ENCODE measurements at places on chromosomes 12 and 14.

GRCh38 chr12:11705010-11705409 is 55.5 kb downstream of the ETV6 start:
- no peak for DNase-seq

- no peak for DNase-seq
Measured at GRCh38 chr14:59532419-59532818, 44.2 kb downstream of the CCDC175 start.

DNA sequence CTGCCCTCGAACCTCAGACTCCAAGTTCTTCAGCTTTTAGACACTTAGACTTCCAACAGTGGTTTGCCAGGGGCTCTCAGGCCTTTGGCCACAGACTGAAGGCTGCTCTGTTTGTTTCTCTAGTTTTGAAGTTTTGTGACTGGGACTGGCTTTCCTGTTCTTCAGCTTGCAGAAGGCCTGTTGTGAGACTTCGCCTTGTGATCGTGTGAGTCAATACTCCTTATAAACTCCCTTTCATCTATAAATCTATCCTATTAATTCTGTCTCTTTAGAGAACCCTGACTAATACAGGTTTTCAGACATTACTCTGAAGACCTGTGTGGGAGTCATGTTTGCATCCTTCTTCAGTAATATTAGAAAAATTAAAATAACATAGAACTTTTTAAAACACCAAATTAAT is 289.1 kb downstream of the RMST start:
- DNase-seq, result no peak

- no peak for DNase-seq
Measured at GRCh38 chr14:45251912-45252311, 1.1 kb downstream of the MIS18BP1 start.

All from NCI-H460 (cell line).